Endothelial cell (in vitro differentiated cells): ENCODE measurements at places on chromosomes 4 and X. TPM values are rescaled to one million over a fixed set of nuclear protein-coding genes. Genes with fewer than 3 reads are reported as not detected.

Gene IL2
- total RNA-seq, result not detected

Gene CC2D2A
- 43.0 TPM for total RNA-seq

Gene NLRP2B
- total RNA-seq, result not detected

Gene HTN3
- not detected for total RNA-seq

Gene DUSP21
- total RNA-seq, result not detected

Gene ADGRG4
- total RNA-seq, result not detected

Gene FRMPD4
- 0.03 TPM for total RNA-seq

Gene CLTRN
- total RNA-seq, result 0.95 TPM

DNA sequence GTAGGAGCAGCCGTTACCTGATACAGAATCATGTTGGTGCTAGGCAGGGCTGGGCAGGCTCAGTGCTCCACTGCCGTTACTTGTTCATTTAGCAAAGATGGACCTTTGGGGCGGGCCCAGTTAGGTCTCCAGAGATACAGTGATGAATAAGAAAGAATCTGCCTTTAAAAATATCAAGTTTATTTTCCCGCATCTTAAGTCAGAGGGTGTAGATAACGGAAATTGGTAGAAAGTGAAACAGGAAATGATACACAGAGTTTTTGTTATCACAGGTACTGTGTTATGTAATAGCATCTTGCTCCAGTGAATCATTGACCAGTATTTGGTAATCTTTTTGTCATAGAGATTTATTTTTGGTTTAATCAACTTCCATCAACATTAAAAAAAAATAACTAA, 5.5 kb downstream of the TMEM131L start:
- no peak overlapping the region for H3K27ac ChIP-seq
- peaks cover 28% of the 10 kb centered on the region for H3K36me3 ChIP-seq

DNA sequence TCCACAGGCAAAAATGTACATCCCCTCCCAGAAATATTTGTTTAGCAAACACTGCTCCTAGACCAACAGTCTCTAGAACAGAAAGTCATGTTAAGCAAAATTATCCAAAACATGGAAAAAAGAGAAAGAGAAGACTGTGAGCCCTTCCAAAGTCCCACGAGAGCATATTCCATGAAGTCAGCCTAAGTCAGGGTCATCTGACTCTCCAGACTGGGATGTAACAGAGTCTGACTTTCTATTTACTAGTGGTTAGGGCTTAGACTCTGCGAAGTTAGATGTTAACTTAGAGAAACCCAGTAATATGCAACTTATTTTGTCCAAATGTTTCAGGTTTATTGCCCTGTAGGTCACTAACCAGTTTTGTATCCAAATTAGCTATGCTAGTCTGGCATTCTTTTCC, 102.3 kb downstream of the MID1 start:
- H3K4me1 ChIP-seq, result peaks cover 27% of the 10 kb centered on the region
- H3K27me3 ChIP-seq, result peaks cover 2% of the 10 kb centered on the region
- no peak overlapping the region for H3K4me3 ChIP-seq
- H3K27ac ChIP-seq, result peak overlapping the region; percentile 97
- DNase-seq, result no peak

- no peak overlapping the region for H3K27ac ChIP-seq
- H3K4me3 ChIP-seq, result no peak overlapping the region
- H3K36me3 ChIP-seq, result peaks cover 23% of the 10 kb centered on the region
- no peak for DNase-seq
These were observed 142.9 kb downstream of the MID1 start for GRCh38 chrX:10477525-10477924.

DNA sequence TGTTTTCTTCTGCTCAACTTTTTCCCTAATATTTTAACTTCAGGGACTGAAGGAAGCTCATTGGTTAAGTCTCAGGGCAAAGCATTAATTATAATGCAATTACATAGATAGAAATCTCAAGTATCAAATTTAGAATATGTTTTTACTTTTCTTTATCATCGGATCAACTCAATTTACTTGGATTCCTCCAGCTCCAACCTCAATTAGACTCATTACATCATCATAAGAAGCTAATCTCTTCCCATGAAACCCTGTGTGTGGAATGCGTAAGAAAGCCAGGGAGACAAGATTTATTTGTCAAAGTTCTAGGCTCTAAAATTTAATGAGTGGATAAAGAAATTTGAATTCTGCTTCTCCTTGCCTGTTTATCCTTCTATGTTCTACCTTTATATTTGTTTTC, 918.4 kb downstream of the ADGRL3 start:
- no peaks in the 10 kb centered on the region for H3K36me3 ChIP-seq
- DNase-seq, result no peak
- no peak overlapping the region for H3K27ac ChIP-seq
- H3K4me3 ChIP-seq, result no peak overlapping the region
- H3K27me3 ChIP-seq, result no peaks in the 10 kb centered on the region

GRCh38 chr4:30716681-30717207, 3.4 kb upstream of the PCDH7 start:
- H3K27ac ChIP-seq, result peak overlapping the region; percentile 67
- peaks cover 15% of the 10 kb centered on the region for H3K4me1 ChIP-seq
- H3K36me3 ChIP-seq, result no peaks in the 10 kb centered on the region
- H3K27me3 ChIP-seq, result peaks cover 16% of the 10 kb centered on the region

GRCh38 chr4:10960389-10960788, 275.8 kb upstream of the CLNK start:
- DNase-seq, result no peak
- H3K4me3 ChIP-seq, result no peak overlapping the region
- no peaks in the 10 kb centered on the region for H3K4me1 ChIP-seq
- peaks cover 5% of the 10 kb centered on the region for H3K27me3 ChIP-seq
- H3K36me3 ChIP-seq, result no peaks in the 10 kb centered on the region
- no peak overlapping the region for H3K27ac ChIP-seq

- H3K36me3 ChIP-seq, result peaks cover 10% of the 10 kb centered on the region
- H3K4me3 ChIP-seq, result peak overlapping the region; percentile 97
- H3K27me3 ChIP-seq, result peaks cover 18% of the 10 kb centered on the region
- no peak for DNase-seq
- peak overlapping the region; percentile 94 for H3K27ac ChIP-seq
These were observed 1.1 kb upstream of the RAP1GDS1 start for GRCh38 chr4:98260047-98260578.

DNA sequence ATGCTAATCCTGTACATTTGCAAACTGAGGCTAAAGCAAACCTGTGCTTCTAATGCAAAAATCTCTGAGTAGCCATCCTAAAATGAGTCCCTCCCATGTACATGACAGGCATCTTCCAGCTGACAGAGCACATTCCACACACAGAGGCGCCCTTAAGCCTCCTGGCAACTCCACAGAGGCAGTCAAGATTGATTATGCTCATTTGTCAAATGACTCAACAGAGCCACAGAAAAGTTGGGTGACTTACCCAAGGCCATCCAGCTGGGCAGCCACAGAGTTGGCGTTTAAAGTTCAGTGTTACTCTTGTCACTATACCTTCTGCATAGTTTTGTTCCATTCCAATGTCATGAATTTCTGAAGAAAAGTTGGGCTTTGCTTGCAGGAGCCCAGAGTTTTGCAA, 394.6 kb upstream of the FGF13 start:
- H3K4me3 ChIP-seq, result no peak overlapping the region
- H3K36me3 ChIP-seq, result peaks cover 4% of the 10 kb centered on the region
- H3K27me3 ChIP-seq, result no peaks in the 10 kb centered on the region
- DNase-seq, result no peak

- H3K4me3 ChIP-seq, result no peak overlapping the region
- peak; percentile 61 for DNase-seq
- H3K4me1 ChIP-seq, result peaks cover 5% of the 10 kb centered on the region
- H3K27me3 ChIP-seq, result peaks cover 3% of the 10 kb centered on the region
- H3K36me3 ChIP-seq, result no peaks in the 10 kb centered on the region
- H3K27ac ChIP-seq, result no peak overlapping the region
These were observed 86.6 kb downstream of the ZNF330 start for GRCh38 chr4:141307241-141307689.

- no peak for DNase-seq
- H3K27ac ChIP-seq, result no peak overlapping the region
- no peaks in the 10 kb centered on the region for H3K36me3 ChIP-seq
- no peak overlapping the region for H3K4me3 ChIP-seq
- no peaks in the 10 kb centered on the region for H3K27me3 ChIP-seq
These were observed 594.9 kb downstream of the TECRL start for GRCh38 chr4:63814171-63814964.

GRCh38 chr4:35900286-35901243, 343.7 kb downstream of the ARAP2 start:
- DNase-seq, result peak; percentile 3
- H3K4me1 ChIP-seq, result peaks cover 16% of the 10 kb centered on the region
- H3K4me3 ChIP-seq, result no peak overlapping the region

- peaks cover 1% of the 10 kb centered on the region for H3K27me3 ChIP-seq
- no peak overlapping the region for H3K4me3 ChIP-seq
- H3K36me3 ChIP-seq, result no peaks in the 10 kb centered on the region
- H3K4me1 ChIP-seq, result peaks cover 9% of the 10 kb centered on the region
These were observed 12.6 kb downstream of the SYN1 start for GRCh38 chrX:47607091-47607490.

DNA sequence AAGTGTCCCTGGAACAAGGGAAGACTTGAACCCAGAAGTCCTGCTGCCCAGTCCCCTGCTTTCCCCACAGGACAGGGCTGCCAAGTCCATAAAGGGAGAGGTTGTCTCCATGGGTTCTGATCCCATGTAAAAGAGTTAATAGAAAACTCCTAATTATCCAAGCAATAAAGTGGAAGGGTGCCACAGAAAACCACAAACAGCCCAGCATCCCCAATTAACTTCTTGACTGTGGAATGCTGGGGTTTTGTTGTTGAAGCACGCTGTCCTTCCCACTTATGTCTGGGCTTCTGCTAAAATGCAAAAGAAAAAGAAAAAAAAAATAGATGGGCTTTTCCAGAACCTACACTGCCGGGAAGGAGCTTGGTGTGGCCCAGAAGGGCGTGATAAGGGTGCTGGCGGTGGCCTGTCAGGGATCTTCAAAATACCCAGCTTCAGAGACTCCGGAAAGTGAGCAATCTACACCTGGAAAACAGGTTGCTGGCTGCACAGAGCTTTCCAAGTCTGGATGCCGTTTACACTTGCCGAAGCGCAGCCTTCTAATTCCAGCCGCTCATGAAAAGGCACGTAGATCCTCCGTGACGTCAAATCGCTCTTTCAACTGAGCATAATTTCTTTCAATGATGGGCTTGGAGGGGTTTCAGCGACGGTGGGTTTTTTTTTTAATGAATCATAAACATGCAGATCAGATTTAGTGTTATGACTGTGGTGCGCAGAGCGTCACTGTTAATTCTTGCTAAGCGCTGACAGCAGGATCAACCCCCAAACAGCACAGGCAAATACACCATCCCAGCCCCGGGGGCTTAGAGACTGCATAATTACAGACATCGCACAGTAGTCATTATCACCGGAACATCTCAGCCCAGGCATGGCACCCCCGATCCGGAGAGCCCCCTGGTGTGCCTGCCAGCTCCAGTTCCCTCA, 197.6 kb downstream of the BCOR start:
- H3K27ac ChIP-seq, result no peak overlapping the region
- no peak for DNase-seq
- H3K27me3 ChIP-seq, result peaks cover 3% of the 10 kb centered on the region
- peaks cover 13% of the 10 kb centered on the region for H3K4me1 ChIP-seq
- no peak overlapping the region for H3K4me3 ChIP-seq
- no peaks in the 10 kb centered on the region for H3K36me3 ChIP-seq

DNA sequence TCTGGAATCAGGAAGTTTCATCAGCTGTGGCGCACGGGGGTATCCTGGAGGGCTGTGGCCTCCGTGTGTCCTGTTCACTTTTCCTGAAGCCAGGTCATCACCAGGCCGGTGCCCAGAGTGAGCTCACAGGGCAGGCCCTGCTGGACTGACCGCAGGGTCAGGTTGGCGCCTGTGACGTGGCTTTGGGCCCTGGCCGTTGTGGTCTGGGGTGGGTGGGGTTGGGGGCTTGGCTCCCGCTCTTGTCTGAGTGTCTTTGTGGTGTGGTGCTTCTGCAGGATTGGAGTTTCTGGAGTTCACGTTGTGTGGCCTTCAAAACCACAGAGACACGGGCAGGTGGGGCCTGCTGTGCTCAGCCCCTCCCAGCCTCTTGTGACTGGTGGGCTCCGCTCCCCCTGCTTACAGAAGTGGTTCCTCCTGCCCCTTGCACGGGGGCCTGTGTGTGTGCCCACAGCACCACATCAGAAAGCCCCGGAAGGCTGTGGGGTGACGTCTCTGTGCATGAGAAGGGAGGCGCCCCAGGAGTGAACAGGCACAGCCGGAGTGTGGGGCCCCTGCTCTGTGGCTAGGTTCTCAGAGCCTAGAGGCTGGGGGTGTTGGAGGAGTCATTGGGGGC, 9.5 kb downstream of the RGS12 start:
- H3K4me3 ChIP-seq, result peak overlapping the region; percentile 68
- H3K4me1 ChIP-seq, result peaks cover 89% of the 10 kb centered on the region
- peaks cover 12% of the 10 kb centered on the region for H3K36me3 ChIP-seq
- DNase-seq, result no peak
- peaks cover 4% of the 10 kb centered on the region for H3K27me3 ChIP-seq

DNA sequence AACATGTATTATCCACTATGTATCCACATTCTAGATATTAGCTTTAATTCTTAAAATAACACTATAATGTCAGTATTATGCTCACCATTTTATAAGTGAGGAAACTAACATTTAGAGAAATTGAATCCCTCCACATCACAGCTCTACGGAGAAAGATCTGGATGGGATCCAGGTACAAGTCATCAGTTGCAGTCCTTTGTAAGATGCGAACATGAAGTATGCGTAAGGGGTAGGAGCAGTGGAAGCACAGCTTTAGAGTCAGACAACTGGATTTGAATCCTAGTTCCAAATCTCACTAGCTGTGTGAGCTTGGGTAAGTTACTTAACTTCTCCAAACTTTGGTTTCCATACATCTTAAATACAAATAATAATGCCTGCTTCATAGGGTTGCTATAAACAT, 162.5 kb downstream of the ATP10D start:
- no peaks in the 10 kb centered on the region for H3K27me3 ChIP-seq
- no peaks in the 10 kb centered on the region for H3K4me1 ChIP-seq
- H3K4me3 ChIP-seq, result no peak overlapping the region
- DNase-seq, result no peak

GRCh38 chr4:164396439-164396838, 357.5 kb upstream of the SMIM31 start:
- no peaks in the 10 kb centered on the region for H3K27me3 ChIP-seq
- H3K27ac ChIP-seq, result no peak overlapping the region
- H3K4me1 ChIP-seq, result no peaks in the 10 kb centered on the region

DNA sequence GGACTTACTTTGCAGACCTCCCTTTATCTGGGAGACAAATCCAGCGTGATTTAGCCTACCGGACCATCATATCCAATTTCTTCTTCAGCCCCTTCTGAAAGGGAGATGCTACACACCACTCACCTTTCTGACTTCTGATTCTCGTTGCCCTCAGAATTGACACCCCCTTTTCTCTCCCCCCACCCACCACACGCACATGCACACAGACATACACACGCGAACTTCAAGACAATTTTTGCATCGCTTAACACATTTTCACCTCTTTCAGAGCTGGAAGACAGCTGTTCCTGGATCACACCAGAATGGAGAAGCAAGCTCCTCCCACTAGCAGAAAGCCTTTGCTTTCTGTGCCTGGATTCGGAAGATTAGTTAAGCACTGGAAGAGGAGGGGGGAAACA, 1.0 kb upstream of the SNCA start:
- peaks cover 13% of the 10 kb centered on the region for H3K36me3 ChIP-seq
- H3K27ac ChIP-seq, result peak overlapping the region; percentile 50

DNA sequence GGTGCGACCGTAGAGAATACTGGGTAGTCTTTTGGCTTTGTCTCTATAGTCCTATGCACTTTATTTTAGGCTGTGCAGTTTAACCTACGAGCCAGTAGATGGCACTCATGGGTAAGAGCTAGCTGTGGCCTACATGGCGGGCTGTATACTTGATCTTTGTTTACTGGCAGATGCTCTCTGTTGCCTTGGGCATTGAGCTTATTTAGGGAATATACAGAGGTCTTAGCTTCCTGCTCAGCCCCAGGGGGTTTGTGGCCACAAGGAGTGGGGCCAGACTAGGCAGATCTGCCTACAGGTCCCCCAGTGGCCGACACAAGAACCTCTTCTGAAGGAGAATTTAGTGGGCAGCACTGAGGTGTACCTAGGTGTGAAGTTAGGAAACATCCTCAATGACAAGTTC, 227.6 kb upstream of the HDX start:
- H3K27ac ChIP-seq, result no peak overlapping the region
- H3K36me3 ChIP-seq, result no peaks in the 10 kb centered on the region
- no peak overlapping the region for H3K4me3 ChIP-seq
- peak; percentile 3 for DNase-seq
- H3K27me3 ChIP-seq, result no peaks in the 10 kb centered on the region
